Activated CD4-positive, alpha-beta T cell treated with anti-CD3 and anti-CD28 coated beads, Interleukin-2, amount 50 U/mL, for 16 hours (primary cell): ENCODE measurements at places on chromosomes 16 and 17.

DNA sequence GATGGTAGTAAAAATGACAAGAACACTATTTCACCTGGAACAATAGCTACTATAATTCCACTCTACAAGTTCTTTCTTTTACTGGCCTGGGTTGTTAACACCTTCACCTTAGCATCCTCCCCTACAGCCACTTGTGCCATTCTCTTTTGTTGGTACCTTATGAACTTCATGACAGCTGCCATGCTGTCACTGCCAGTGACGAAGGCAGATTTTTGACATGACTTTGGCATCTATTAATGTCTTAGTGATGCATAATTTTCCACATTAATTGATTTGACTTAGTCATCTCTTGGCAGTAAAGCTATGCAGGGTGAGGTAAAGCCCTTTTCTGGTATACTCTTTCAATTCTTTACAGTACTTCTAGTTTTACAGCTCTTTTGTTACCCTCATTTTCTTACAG is 207.9 kb downstream of the TANC2 start:
- no peak for DNase-seq

DNA sequence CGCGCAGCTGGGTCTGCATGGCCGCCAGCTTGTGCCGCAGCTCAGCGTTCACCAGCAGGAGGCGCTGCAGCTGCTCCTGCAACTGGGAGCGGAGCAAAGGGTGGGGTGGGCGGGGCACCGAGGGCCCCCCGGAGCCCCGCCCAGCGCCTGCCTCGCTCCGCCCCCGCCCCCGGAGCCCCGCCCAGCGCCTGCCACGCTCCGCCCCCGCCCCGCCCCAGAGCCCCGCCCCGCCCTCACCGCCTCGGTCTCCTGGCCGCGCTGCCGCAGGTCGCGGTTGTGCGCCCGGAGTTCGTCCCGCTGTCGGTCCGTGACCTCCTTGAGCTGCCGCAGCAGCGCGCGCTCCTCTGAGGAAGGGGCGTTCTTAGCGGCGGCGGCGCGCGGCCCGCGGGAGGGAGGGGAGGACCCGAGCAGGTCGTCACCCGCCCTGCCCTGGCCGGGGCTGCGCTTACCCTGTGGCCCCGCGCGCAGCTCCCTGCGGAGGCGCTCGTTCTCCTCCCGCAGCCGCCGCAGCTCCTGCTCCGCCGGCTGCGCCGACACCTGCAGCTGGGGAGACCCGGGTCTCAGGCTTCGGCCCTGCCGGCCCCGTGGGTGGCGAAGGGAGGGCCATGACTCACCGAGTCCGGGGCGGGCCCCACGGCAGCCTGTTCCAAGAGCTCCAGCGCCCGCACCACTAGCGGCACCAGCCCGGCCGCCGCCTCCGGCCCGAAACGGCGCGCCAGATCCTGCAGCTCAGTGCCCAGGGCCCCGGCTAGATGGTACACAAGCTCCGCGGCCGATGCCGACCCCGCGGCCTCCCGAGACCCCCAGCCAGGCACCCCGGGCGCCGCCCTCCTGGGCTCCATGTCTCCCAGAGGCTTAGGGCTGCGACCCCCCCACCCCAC is 463 bp downstream of the RILP start:
- peak; percentile 94 for DNase-seq

DNA sequence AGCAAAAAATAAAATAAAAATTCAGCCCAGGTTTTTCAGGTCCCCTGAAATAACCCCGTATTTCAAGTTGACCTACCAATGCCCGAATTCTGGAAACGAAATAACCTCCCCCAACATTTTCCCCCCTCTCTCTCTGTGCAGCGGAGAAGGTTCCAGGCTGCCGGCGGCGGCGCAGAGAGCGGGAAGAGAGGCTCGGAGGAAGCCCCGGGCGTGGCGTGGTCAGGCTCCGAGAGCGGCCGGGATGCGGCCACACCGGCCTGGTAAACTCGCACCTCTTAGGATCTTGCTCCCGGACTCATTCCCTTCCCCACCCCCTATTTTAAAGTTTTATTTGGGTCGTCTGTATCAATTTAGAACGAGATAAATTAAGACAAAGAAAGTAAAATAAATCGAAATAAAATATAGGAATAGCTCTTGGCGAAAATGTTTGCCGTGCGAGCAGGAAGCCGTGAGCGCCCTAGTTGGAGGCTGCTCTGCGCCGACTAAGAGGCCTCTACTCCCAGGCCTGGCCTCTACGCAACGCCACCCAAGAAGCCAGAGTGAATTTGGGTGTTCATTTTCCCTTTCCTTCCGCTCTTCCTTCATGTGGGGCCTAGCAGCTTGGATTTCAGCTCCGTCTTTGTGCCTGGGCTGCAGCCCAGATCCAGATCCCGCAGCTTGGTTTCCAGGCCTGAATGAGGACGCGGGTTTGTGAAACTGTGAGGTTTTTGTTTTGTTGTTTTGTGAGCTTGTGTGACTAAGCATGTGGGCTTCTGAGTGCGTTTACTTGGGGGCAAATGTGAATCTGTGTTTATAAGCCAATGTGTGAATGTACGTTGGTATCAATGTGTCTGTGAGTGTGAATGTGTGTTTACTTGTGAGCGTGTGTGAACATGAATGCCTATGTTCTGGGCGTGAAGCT is 1.5 kb upstream of the HOXB6 start:
- DNase-seq = no peak

DNA sequence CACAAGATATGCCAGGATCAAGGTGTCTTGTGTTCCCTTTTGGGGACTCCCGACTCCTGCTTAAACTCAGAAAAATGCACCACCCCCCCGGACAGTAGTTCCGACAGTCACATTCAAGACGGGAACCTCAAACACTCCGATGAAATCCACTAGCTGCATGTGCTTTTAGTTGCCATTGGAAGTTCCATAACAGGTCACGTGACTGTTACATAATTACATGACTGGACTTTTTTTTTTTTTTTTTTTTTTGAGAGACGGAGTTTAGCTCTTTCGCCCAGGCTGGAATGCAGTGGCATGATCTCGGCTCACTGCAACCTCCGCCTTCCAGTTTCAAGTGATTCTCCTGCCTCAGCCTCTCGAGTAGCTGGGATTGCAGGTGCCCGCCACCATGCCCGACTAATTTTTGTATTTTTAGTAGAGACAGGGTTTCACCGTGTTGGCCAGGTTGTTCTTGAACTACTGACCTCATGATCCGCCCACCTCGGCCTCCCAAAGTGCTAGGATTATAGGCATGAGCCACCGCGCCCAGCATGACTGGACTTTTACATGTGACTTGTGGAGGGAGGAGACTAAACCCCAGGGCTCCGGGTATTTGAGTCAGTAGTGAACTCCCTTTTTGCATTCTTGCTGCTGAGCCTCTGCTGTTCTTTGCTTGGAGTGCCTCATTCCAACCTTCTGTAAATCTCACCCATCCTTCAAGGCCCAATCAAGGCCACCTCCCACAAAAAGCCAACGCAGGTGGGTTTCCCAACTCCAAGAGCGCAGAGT is 1.6 kb downstream of the SIRT7 start:
- no peak for DNase-seq

GRCh38 chr16:1543085-1543896 is 9.8 kb downstream of the TMEM204 start:
- peak; percentile 62 for DNase-seq

DNA sequence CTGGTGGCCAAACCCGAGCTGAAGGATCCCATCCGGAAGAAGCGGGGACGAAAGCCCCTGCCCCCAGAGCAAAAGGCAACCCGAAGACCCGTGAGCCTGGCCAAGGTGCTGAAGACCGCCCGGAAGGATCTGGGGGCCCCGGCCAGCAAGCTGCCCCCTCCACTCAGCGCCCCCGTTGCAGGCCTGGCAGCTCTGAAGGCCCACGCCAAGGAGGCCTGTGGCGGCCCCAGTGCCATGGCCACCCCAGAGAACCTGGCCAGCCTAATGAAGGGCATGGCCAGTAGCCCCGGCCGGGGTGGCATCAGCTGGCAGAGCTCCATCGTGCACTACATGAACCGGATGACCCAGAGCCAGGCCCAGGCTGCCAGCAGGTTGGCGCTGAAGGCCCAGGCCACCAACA is 5.9 kb downstream of the CBX2 start:
- no peak for DNase-seq

- peak; percentile 88 for DNase-seq
Observed at GRCh38 chr16:15899538-15900100, 11.2 kb upstream of the CEP20 start.

- DNase-seq = no peak
Observed at GRCh38 chr16:52557236-52557635, 10.3 kb upstream of the TOX3 start.

GRCh38 chr16:30844671-30845449 is 49.0 kb downstream of the BCL7C start:
- DNase-seq = peak; percentile 90
